Fibroblast of lung (primary cell): ENCODE measurements at places on chromosomes 4 and X. TPM values are rescaled to one million over a fixed set of nuclear protein-coding genes. Genes with fewer than 3 reads are reported as not detected.

Gene JAKMIP1
- not detected in 2 replicates for polyA plus RNA-seq

Gene TRIM60
- not detected in 2 replicates for polyA plus RNA-seq

Gene LRP2BP
- polyA plus RNA-seq, result 0.03 and 0.05 TPM in 2 replicates

Gene EVC
- polyA plus RNA-seq, result 4.9 and 6.1 TPM in 2 replicates

Gene BEX5
- polyA plus RNA-seq, result 0.14 TPM in 1 of 2 replicates, not detected in the other

Gene GPAT3
- polyA plus RNA-seq, result 2.6 and 11.2 TPM in 2 replicates

Gene TRIM75
- polyA plus RNA-seq, result not detected in 2 replicates

Gene IQCM
- 0.03 TPM in 1 of 2 replicates, not detected in the other for polyA plus RNA-seq

Gene HEPH
- polyA plus RNA-seq, result 4.9 and 12.4 TPM in 2 replicates
